Activated naive CD8-positive, alpha-beta T cell treated with anti-CD3 and anti-CD28 coated beads for 36 hours (primary cell): ENCODE measurements at places on chromosomes 3 and 15. TPM values are rescaled to one million over a fixed set of nuclear protein-coding genes. Genes with fewer than 3 reads are reported as not detected.

DNA sequence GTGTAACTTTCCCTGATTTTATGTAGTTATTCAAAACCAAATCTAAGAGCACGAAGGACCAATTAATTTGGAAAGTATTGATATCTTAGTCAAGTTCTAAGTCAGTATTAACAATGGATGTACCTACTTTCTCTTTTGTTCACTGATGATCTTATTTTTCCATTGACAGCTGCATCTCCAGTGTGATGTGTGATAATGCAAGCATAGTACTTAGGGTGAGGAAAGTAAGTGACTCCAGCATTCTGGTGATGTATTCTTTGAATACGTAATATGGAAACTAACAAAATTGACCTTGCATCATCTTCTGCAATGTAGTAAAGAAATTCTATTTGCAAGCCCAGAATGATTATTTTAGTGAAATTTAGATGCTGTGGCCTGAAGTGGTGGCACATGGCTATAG, 22.4 kb downstream of the FBXW12 start:
- DNase-seq = no peak
- peaks cover 15% of the 10 kb centered on the region for H3K27me3 ChIP-seq
- no peak overlapping the region for H3K27ac ChIP-seq
- H3K4me1 ChIP-seq = peaks cover 2% of the 10 kb centered on the region
- H3K36me3 ChIP-seq = no peaks in the 10 kb centered on the region

DNA sequence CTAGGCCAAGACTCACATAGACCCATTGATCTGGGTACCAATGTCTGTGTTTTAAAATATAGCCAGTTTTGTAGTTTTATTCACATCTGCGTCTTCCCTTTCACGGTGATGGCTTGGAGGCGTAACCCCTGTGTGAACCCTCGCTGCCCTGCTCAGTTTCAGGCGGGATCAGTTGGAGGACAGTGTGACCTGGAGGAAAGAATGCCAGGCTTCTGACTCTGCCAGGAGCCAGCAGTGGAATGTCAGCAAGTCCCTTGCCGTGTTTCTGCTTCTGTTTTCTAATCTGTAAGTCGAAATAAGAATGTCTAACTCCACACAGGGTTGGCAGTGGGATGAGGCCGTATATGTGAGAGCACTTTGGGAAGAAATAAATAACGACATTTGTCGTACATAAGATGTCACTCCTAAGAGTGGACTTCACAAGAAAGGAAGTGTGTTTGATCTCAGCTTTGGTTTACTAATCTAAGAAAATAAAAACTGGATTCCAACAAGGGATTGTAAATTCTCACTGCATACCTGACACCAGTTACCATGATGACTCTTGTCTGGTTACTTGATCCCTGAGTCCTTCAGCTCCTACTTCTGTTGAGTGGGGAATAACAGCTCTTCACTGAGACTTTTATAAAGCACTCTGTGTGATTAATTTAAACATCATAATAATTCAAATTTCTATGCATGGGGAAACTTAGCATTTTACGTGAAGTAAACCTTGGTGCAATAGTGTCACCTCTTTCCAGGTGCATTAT, 6.3 kb upstream of the CA12 start:
- no peaks in the 10 kb centered on the region for H3K36me3 ChIP-seq
- DNase-seq = no peak
- no peak overlapping the region for H3K4me3 ChIP-seq
- H3K4me1 ChIP-seq = peaks cover 7% of the 10 kb centered on the region
- H3K27me3 ChIP-seq = peaks cover 22% of the 10 kb centered on the region

DNA sequence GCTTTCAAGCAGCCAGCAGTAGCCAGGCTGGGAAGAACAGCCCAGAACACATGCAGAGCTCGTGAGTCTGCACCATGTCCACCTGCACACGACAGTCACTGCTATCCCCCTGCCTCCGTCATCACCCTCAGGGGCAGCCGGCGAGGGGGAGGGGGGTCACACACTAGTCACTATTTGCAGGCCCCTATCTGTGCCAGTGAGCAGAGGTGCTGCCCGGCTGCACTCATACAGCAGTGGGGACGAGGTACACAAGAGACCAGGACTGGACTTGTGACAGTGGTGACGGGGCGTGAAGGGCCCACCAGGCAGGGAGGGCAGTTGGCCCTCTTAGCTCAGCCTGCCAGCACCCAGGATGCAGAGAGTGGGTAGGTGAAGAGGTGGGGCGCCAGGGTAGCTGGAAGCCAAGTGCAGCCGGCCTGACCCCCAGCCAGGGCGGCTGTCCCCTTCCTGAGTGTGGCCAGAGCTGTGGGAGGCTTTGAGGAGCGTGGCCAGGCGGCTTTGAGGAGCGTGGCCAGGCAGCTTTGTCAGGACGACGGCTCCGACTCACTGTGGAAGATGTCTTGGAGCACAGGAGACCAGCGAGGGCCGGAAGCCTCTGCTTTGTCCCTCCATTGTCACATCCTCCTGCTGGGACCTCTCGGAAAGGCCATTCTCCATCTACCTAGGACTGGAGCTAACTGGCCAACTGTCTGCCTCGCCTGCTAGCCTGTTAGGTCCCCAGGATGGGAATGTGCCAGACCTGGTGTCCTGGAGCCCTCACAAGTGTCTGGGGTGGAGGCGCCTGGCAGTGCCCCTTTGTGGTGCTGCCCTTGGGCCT, 52.1 kb upstream of the FGD5 start:
- no peak overlapping the region for H3K4me3 ChIP-seq
- no peak overlapping the region for H3K27ac ChIP-seq
- no peak for DNase-seq
- H3K27me3 ChIP-seq = no peaks in the 10 kb centered on the region

- peaks cover 8% of the 10 kb centered on the region for H3K4me1 ChIP-seq
- no peak for DNase-seq
- H3K4me3 ChIP-seq = no peak overlapping the region
- no peak overlapping the region for H3K27ac ChIP-seq
- H3K36me3 ChIP-seq = no peaks in the 10 kb centered on the region
Observed at GRCh38 chr3:196974661-196975060, 6.0 kb upstream of the PIGZ start.

GRCh38 chr3:149437710-149438109, 36.8 kb upstream of the TM4SF4 start:
- no peak overlapping the region for H3K4me3 ChIP-seq
- H3K27ac ChIP-seq = no peak overlapping the region
- no peaks in the 10 kb centered on the region for H3K4me1 ChIP-seq
- no peak for DNase-seq

DNA sequence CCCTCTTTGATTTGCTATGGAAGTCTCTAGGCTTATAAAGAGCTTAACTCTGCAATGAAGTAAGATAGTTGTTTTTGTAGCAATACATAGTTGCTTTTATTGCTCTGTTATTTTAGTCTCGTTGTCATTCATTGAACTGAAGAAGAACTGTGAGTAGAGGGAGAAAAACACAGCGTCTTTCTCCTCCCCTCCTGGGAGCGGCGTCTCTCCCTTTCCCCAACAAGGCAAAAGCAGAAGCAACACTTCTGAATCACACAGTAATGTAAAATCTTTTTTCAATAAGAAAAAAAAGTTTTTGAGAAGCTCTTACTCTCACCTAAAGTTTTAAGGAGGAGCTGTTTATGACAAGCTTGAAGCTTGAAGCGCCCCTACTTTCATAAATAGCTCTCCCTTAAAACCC, 119.3 kb upstream of the SLC7A14 start:
- no peak overlapping the region for H3K27ac ChIP-seq
- H3K27me3 ChIP-seq = peaks cover 13% of the 10 kb centered on the region
- no peaks in the 10 kb centered on the region for H3K36me3 ChIP-seq
- H3K4me1 ChIP-seq = no peaks in the 10 kb centered on the region

SNTN gene
- total RNA-seq = not detected

ELP6 gene
- 49.2 TPM for total RNA-seq

ZIC1 gene
- total RNA-seq = not detected

CADM2 gene
- 0.21 TPM for total RNA-seq

SERPINI1 gene
- 1.1 TPM for total RNA-seq

CFAP100 gene
- not detected for total RNA-seq

CAMKV gene
- 1.7 TPM for total RNA-seq
